ENCODE measurements at places on chromosomes 2 and 18.

DNA sequence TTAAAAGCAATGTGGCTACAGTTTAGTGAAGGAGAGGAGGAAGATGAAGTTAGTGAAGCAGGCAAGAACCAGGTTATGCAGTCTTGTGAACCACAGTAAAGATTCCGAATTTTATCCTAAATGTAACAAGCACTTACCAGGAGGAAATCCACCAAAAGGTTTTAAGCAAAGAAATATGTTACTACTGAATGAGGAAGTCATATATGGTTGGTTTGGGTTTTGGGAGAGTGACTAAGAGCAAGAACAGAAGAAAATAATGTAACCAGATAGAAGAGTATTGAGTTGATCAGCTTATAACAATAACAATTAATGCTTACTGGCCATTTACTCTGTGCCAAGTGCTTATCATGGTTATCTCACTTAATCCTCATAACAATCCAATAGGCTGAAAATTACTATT lies 1.9 kb downstream of the USP37 start:
- DNase-seq, result no peak

DNA sequence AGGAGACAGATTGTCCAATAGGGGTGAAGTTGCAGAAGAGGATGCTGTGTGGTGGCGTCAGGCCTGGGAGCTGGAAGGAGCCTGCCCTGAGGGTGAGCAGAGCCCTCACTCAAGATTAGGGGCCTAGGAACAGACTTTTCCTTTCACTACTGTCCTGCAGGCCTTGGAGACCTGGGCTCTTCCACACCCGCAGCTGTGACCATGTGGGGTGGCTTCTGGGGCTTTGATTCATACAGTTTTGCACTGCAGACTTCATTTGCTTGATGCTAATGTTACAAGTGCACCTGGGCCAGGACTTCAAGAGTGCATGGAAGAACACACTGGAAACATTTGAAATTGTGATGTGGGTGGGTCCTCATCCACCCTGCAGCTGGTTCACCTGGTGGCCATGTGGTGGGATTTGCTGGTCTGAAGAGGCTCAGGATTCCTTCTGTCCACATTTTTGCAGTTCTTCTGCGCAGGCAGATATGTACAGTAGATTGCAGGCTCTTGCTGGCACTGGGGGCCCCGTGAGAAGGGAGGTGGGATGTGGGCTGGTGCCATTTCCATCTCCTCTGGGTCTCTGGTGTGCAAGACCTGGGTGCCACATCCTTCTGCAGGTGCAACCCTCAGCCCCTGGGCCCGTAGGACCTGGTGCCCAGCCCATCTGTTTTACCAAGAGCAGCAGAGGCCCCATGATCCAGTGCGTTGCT lies 9.9 kb downstream of the GLI2 start:
- no peak for DNase-seq

GRCh38 chr2:178819147-178819875 lies 12.1 kb upstream of the TTN start:
- DNase-seq, result no peak

DNA sequence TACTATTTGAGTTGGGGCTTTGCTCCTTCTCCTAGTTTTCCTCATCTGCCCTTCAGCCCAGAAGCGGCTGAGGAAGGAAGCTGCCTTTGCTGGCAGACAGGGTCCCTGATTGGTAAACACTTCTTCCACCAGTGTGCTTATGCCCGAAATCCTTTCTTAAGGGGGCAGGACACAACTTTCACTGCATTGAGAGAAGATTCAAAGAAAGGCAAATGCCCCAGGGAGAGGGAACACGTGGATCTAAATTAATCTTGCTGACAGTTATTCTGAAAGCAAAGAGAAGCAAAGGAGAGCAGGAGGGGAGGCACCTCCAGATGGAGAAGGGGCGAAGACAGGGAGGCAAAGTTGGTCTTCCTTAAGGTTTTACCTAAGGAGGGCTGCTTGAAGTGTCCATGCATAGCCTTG lies 92.1 kb upstream of the EFEMP1 start:
- no peak for DNase-seq

DNA sequence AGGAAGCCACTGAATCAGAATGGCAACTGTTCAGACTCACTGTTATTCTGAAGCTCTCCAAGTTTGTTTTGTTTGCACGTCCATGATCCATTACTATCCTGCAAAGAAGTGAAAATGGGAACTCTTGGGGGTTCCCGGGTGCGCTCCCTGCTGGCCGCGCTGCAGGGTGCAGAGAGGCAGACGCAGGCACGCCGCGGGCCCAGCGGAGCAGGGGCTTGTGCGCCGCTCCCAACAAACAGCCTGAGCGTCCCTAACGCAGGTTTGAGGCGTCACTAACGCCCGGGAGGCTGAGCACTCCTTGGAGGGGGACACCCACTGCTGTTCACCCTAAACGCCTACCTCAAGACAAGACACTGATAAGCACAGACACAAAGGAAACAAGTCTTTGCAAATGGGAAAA lies 14.3 kb upstream of the PIEZO2 start:
- no peak for DNase-seq

- no peak for DNase-seq
Observed at GRCh38 chr2:72972352-72973136, 55.2 kb downstream of the EMX1 start.

GRCh38 chr2:216661639-216662375 lies 28.6 kb downstream of the IGFBP2 start:
- no peak for DNase-seq

- no peak for DNase-seq
Observed at GRCh38 chr18:8480506-8481328, 128.5 kb upstream of the RAB12 start.

DNA sequence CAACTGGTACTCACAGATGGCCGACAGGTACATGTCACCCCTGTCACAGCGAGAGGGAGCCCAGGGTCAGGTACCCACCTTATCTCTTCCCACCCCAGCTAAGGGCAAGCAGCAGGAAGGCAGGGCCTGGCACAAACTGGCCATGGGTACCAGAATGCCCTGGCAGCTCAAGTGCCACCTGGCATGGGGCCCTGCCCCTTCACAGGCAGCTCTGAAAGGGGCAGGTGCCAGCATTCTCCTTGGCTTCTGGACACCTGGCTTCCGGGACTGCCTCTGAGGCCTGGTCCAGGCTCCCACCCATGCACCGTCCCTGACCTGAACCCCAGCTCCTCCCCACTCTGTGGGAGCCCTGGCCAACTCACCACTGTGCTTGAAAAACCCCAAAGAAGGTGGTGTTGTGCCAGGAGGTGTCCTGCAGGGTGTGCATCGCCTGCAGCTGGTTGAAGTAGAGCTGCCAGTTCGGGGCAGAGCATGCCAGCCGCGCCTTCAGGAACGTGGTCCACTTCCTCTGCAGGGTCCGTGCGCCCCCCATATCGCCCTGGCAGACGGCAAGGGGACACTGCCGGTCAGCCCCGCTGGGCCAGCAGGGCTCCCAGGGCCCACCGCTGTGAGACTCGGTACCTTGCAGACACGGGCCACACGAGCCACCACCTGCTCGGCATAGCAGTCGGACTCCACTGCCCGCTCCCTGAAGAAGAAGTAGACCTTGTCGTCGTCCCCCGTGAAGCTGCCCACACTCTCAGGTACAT lies 5.4 kb downstream of the SEMA4C start:
- no peak for DNase-seq

DNA sequence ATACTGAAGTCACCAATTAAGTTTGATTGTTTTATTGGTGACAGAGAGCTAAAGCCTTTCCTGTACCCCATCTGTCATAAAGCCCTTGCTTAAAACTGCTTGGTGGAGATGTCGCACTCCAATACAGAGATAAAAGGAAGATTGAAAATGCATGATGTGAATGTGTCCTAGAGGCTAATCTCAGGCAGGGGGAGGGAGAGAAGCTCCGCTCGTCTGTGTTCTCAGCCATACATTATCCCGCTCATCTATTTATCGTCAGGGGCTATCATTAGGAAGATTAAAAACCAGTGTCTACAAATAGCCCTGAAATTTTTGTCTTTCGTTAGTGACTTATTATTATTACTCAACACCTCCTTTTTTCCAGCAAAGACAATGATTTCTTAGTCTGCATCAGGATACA lies 110.3 kb downstream of the CMPK2 start:
- no peak for DNase-seq

GRCh38 chr2:39492095-39492590 lies 55.1 kb upstream of the MAP4K3 start:
- DNase-seq, result no peak

- peak; percentile 70 for DNase-seq
Observed at GRCh38 chr2:233267516-233268245, 16.2 kb downstream of the ATG16L1 start.

GRCh38 chr18:13531681-13532325 lies 194.6 kb downstream of the FAM210A start:
- no peak for DNase-seq

- DNase-seq, result peak; percentile 85
Observed at GRCh38 chr2:128318776-128319464, at the start of gene HS6ST1. TSS of gene HS6ST1 (minus strand) at chr2:128318868. CDS start at chr2:128318563, 305 bp downstream.

DNA sequence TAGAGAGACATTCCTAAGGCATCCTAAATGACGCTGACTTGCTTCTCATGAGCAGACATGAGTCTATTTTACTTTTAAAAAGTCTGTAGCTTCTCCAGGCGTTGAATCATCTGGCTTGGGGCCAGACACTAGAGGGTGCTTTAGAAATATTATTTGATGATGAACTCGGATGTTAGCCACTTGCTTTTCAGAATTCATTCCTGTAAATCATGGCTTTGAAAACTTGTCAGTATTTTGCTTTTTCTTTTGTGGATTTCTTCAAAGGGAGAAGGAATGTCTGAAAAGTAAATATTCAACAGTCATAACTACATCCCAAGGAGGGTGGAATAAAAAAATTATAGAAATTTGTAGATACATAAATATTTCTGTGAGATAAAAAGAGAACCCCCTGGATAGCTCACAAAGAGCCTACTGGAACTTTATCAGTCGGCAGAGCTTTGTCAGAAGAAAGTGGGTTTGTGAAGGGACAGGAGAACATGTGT lies 370.8 kb downstream of the OSR1 start:
- DNase-seq, result no peak

GRCh38 chr18:49966090-49966489 lies 152.8 kb upstream of the ACAA2 start:
- DNase-seq, result no peak

DNA sequence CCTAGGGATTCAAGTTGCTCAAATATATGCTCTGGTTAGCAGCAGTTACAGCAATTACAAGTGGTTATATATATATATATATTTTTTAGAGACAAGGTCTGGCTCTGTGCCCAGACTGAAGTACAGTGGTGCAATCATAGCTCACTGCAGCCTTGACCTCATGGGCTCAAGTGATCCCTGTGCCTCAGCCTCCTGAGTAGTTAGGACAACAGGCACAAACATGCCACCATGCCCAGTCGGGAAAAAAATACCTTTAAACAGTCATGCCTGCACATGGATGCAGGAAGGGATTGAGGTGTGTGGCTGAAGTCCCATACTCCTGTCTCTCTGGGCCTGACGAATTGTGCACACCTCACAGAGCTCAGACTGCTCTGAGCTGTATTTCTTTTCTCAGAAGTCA lies 19.6 kb upstream of the DNAH7 start:
- DNase-seq, result no peak

DNA sequence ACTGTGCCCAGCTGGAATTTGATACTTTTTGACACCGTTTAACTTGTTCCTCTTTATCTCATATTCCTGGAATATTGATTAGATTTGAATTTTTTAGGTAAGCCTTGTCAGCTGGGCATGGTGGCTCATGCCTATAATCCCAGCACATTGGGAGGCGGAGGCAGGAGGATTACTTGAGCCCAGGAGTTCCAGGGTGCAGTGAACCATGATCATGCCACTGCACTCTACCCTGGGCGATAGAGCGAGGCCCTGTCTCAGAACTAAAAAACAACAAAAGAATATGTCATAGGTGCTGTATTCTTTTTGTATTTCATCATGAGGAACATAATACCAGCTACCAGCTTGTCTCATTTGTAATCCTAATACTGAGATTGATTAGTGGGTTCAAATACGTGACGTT lies 90.3 kb downstream of the ZNF532 start:
- no peak for DNase-seq

DNA sequence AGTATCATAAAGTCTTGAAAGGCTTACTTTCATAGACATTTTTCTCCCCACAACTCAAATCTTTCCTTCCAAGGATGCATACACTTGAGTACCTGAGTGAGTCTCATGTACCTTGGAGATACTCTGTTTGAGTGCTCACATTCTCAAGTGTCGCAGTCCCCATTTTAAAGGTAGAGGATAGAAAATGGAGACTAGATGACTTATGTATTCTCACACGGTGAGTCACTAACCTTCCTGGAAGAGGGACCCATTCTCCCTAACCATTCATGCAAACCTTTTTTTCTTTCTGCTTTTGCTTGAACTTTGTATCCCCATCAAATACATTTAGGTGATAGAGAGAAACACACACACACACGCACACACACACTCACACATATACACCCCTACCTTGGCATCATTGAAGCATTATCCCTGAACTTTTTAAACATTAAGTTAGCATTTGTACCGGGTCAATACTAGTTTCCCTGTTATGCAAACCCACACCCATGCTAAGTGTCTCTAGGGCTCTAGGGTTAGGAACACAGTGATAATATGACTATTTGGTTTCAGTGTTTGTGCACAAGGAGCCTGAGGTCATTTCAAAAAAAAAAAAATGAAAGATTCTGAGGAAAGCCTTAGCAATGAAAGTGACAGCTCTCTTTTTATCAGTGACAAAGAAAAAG lies 236.2 kb downstream of the IKZF2 start:
- no peak for DNase-seq

DNA sequence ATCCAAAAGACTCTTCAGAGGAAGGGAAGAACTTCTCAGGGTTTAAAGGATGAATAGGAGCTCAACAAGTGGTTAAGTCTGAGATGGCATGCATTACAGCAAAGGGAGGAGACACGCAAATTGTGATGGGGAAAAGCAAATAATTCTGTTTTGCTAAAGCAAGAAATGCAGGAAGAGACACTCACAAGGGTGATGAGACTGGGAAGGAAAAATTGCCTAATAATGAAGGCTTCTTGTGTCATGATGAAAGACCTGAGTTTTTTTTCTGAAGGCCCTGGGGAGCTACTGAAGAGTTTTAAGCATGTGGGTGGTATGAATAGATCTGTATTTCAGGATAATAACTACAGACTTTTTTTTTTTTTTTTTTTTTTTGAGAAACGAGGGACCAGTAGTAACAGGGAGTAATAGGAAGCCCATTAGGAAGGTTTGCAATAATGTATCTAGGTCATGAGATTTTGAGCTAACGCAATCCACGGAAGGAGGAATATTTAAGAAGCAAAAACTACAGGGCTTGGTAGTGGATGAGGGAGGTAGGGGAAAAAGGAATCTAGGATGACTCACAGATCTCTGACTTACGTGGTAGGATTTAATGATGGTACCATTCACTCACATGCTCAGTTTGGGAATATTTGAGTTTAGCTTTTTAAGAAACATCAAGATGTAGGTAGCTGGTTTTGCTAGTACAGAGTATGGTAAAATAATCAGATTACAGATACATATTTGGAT lies 16.0 kb upstream of the SERPINB3 start:
- DNase-seq, result no peak
